NCI-H526 (cell line): ENCODE measurements at places on chromosomes 7 and 10.

- no peak for DNase-seq
Observed at GRCh38 chr10:109994711-109995577, 12.8 kb upstream of the ADD3 start.

DNA sequence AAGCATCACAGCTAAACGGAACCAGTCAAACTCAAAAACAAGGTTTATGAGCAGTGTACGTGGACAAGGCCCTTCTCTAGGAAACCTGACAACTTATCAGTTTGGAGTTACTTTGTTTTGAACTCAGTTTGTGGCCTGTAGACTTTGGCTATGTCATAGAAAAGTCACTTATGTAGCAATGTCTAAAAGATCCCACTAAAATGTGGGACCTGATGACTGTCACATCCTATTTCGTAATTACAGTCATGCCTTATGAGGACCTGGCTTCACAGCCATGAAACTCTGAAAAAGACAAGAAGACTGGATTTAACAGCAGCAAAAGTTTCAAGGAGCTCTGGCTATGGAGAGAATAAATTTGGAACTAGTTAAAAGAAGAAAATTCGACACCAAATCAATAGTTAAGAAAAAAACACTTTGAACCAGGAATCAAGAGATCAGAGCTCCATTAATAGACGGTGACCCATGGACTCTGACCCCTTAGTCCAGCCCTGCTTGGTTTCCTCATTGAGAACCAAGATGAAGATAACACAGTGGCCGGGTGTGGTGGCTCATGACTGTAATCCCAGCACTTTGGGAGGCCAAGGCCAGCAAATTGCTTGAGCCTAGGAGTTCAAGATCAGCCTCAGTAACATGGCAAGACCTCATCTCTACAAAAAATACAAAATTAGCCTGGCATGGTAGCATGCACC lies 204.3 kb downstream of the SFMBT2 start:
- DNase-seq = no peak

DNA sequence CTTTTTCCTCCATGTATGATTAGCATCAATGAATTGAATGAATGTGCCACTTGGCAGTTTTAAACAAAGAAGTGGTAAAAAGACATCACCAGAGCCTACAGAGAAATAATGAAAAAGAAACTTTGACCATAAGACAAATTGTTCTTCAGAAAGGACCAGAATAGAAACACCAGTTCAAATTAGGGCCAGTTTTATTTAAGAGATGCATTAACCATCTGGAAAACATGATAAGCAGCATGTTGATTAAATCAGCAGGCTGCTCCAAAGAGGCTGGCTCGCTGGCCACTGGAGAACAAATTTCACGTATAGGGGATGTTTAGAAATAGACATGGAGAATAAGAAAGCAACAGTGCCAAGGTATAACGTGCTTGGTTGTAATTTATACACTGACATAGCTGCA lies 242.3 kb upstream of the AOAH start:
- DNase-seq = no peak

DNA sequence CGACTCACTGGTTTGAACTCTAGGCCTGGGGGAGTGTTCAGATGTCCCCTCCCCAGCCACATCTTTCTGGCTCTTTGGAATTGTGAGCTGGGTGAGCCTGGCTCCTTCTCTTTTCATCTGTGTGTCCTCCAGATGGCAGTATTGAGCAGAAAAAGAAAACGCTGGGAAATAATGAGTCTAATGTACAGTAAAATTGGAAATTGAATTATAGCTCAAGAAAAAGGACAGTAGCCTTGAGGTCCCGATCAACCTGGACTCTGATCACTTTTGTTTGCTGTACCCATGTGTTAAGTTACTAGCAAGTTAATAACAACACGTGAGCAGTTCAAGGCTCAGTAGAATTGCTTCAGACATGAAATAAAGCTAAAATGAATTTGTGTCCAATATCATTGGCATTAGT lies 77.9 kb downstream of the SNX10 start:
- DNase-seq = peak; percentile 46

DNA sequence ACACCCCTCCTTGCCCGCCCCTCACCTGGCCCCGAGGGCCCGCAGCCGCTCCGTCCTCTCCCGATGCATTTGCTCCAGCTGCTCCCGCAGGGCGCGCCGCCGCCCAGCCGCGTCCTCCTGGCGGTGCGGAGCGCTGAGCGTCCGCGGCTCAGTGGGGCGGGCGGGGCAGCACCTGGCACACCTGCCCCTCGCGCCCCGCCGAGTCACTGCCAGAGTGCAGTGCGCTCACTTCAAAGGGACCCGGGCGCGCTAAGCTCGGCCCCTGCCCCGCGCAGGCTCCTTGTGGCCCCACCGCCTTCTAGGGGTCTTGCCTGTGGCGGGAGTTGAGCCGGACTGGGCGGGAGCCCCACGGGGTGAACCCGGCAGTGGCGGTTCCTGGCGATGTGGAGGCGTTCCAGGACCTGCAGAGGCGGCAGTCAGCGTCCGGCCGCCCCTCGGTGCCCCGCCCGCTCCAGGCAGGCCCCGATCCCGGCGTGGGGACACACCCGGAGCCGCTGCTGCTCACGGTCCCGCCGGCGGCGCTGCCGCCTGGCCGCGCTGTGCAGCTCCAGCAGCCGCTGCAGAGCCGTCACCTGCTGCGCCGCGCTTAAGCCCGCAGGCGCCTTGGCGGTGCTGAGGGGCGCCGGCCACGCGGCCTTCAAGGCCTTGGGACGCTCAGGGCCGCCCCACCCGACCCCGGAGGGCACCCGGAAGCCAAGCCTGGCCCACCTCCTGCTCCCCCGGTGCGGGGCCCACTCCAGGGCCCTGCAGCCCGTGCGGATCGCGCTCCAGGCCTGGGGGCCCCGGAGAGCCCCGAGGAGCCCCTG lies 6.7 kb downstream of the ATP6V1F start:
- peak; percentile 93 for DNase-seq
